ENCODE measurements at places on chromosomes 7 and 10.

DNA sequence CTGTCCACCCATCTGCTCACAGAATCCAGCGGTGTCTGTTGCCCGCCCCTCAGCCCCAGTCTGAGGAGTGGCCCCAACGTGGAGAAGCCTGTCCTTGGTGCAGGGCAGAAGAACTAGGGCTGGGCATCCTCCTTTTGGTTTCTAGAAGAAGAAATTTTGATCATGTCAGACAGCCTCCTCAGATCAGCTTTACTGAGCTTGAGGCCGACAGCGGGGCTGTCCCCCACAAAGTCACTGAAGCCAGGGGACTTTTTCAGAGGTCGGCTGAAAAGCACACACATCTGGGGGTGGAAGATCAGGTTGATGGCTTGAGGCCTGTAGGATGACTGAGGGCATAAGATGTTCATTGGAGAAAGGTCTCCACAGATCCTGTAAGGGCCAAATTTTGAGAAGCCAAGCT is 767.9 kb downstream of the GRID1 start:
- no peak for DNase-seq

- no peak for DNase-seq
These were observed 40.6 kb downstream of the AKR1B15 start for GRCh38 chr7:134589491-134589941.

DNA sequence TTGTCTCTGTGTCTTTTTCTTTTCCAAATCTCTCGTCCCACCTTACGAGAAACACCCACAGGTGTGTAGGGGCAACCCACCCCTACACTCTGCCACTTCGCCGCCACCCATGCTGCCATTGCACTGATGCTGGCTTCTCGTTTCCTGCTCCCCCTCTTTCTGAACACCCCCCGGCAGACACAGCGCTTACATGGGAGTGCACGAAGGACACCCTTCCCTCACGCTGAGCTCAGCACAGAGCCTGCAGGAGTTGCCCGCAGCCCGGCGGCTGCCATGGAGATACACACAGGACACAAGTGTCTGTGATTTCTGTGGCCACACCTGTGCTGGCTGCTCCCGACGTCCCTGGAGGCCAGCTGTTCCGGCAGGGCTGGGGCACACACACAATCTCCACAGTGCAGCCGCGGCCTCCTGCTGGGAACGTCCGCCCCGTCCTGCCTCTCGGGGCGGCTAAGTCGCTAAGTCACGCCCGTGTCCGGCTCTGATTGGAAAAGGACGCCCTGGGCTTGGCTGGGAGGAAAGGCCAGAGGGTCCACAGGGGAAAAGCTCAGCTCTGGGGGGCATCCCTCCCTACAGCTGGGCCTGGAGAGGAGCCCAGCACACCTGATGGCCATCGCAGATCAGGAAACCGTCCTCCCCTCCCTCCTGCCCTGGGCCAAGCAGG is 349.8 kb downstream of the PTPRN2 start:
- no peak for DNase-seq

GRCh38 chr7:100476101-100476780 is 2.8 kb downstream of the TSC22D4 start:
- DNase-seq, result no peak

GRCh38 chr7:53600296-53600695 is 564.9 kb downstream of the POM121L12 start:
- DNase-seq, result no peak

DNA sequence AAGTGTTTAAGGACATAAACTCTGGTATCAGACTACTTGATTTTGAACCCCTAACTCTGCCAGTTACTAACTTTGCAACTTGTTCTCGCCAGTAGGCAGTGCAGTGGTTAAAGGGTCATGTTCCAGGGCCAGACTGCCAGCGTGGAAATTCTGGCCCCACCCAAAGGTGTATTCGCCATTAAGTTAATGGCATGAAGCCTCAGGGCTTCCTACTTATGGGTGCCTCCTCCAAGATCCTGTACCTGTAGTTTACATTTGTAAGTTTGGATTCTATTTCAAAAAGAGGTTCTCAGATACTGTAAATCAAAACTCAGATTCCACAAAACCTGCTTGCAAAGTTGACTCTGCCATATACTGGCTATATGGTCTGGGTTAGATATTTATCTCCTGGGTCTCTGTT is 2.8 kb upstream of the PIP start:
- no peak for DNase-seq

- no peak for DNase-seq
These were observed 289.8 kb downstream of the CACNA2D1 start for GRCh38 chr7:82153776-82154175.

DNA sequence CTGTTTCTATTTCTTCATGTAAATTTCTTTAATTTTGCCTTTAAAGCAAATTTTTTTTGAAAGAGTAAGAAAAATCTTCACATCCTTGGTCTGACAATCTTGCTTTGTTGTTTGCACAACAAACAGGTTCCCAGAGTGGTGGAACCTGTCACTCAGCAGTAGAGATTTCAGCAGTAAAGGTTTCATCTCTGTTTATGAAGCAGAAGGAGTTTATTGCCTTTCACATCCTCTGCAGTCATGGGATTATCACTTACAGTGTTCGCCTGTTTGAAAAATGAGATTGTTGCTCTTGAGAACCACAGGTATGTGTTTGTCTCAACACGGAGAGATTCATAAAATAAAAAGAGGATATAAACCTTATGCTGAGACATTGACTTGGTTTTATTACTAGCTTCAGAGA is 342.6 kb downstream of the IPMK start:
- DNase-seq, result no peak

- no peak for DNase-seq
These were observed 440.5 kb downstream of the SEMA3D start for GRCh38 chr7:84746353-84746752.

GRCh38 chr7:143399642-143400041 is 9.0 kb downstream of the EPHA1 start:
- DNase-seq, result no peak

DNA sequence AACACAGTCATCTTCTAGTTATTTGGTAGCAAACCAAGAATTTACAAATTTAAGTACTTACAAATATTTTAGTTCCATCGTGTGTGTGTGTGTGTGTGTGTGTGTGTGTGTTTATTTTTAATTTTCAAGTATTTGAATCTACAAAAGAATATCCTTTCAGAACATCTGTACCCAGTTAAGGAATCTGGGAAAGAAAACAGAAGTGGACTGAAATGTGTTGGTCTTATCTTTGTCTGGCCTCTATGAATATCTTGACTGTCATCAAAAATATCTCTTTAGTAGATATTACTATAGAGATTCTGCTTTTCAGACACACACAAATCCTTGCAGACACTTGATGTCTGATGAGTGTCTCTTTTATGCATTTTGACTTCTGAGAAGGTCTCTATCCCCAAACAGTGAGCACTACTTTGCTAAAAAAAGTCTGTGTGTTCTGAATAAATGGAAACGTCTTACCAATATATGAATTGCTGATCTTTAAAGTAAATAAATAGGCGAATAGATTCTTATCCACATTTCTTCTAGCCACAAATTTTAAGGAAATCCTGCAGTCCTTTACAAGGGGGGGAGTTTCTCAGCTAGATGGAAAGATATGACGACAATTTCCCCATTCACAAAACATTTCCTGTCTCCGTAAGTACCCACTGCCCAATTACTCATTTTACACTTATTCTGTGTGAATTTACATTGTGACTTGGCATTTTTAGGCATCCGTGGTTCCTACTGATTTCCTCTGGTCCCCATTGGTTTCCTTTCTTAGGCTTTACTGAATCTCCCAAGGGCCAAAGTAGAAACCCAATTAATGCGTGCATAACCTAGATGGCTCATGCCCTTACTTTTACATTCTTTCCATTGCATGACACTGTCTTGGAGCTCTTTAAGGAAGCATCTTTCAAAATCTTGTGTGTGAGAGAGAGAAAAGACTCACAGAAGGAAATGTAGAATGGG is 36.0 kb downstream of the NRCAM start:
- DNase-seq, result no peak

DNA sequence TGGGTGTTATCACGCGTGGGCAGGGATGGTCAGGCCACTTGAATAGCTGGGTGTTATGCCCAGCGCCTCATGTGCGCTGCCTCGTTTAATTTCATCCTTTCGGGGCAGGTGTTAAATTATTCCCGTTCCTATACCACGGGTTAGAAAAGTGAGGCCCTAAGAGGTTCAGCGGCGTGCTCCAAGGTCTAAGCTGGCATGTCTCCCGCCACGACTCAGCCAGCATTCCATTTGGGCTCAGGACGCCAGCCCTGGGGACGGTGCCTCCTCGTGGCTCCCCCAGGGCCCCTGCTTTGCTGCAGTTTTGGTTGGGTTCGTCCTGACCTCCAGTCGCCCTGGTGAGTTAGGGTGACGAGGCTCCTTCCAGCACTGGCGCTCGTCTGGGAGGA is 124.5 kb downstream of the TRRAP start:
- no peak for DNase-seq

- no peak for DNase-seq
These were observed 13.5 kb downstream of the CHST15 start for GRCh38 chr10:124079864-124080263.

GRCh38 chr10:63866075-63866746 is 345.0 kb downstream of the REEP3 start:
- DNase-seq, result peak; percentile 8

DNA sequence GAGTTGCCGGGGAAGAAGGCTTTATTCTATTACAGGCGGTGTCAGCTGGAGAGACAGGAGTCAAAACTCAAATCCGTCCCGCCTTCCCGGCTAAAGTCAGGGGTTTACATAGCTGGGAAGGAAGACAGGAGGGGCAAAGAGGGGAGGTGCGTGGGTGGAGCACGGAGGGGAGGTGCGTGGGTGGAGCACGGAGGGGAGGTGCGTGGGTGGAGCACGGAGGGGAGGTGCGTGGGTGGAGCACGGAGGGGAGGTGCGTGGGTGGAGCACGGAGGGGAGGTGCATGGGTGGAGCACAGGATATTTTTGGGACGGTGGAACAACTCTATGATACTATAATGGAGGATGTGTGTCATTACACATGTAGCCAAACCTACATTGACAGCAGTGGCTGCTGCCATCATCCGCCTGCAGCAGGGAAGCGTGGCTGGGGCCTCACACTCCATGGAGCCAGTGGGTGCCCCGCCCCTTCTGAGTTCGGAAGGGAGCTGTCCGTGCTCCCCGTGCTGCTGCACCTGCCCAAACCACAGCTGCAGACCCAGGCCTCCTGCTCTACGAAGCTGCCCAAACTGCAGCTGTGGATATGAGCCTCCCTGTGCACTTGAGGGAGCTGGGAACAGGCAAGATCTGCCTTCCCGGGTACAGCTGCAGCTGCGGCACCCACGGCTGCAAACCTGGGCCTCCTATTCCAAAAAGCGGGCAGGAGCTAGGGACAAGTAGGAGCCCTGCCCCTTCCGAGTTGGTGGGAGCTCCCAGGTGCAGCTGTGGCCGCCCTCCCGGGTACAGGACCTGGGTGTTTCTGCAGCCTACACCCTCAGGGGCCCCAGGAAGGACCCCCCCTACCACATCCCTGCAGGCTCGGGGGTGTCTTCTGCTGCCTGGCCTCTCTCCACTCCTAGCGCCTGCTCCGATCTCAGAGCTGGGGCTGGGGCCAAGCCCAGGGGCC is 119.4 kb downstream of the DYNC2I1 start:
- no peak for DNase-seq

DNA sequence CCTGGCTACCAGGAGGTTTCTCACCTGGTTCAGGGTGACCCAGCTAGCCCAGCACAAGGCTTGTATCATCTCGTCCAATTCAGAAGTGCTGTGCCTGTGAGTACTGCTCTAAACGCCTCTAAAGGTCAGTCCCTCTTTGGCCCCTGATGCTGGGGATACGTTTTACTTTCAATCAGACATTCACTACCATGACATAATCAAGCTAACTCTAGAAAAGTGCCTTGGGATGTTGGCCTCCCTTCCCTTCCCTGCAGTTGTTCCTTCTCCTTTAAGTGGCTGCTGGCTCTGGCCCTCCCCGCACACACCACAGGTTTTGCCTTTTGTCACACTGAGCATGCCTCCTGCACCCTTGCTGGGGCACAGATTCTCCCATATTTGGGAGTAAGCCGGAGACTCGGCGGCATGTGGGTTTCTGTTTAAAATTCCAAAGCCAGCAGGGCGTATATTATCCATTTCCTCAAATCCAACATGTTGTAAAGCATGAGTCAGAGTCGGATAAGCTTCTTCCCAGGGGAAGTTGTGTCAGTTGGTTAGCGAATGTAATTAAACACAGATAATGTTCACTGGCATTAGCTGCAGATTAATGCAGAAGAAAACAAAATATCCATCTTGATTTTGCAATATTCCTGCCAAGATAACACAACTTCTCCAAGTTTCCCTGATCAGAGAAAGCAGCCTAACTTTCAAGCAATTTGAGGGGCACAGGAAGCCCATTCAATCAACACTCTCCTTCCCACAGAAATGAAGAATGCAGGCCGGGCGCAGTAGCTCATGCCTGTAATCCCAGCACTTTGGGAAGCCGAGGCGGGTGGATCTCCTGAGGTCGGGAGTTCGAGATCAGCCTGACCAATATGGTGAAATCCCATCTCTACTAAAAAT is 31.8 kb upstream of the VCL start:
- no peak for DNase-seq

DNA sequence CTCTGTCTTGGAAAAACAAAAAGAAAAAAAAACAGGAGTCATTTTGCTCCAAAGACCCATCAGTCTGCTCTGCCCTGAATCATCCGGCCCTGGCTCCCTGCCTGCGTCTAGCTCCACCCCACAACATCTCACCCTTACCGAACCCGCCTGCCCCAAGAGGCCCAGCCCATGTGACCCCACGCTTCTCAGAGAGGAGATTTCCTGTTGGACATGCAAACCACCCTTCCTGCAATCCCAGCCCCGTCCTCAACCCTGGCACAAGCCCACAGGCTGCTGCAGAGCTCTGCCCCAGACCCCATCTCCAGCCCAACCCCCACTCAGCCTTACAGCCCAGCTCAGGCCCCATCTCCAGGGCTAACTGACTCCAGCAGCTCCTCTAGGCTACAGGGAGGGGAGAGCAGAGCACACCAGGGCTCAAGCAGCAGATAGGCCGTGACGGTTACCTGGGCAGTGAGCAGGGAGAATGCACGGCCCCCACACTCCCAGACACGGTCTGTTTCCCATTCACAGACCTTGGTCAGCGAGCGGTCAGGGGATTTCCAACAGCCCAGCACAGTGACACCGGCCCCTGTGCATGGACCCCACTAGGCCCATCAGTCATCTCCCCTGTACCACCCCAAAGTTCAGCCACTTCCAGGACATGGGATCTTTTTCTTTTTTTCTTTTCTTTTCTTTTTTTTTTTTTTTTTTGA is 69.9 kb upstream of the GTF2I start:
- no peak for DNase-seq

GRCh38 chr10:52780391-52781155 is 8.0 kb upstream of the MBL2 start:
- no peak for DNase-seq

Data from NCI-H1092 (cell line).